Lung (tissue), 17 donors: ENCODE measurements at places on chromosomes 16 and 17.

- H3K27me3 ChIP-seq: no peaks in the 10 kb centered on the region
- no peak overlapping the region for H3K4me3 ChIP-seq
- no peak overlapping the region for H3K27ac ChIP-seq
- no peak for DNase-seq
Observed at GRCh38 chr17:62051053-62051452, 14.0 kb downstream of the MED13 start.

DNA sequence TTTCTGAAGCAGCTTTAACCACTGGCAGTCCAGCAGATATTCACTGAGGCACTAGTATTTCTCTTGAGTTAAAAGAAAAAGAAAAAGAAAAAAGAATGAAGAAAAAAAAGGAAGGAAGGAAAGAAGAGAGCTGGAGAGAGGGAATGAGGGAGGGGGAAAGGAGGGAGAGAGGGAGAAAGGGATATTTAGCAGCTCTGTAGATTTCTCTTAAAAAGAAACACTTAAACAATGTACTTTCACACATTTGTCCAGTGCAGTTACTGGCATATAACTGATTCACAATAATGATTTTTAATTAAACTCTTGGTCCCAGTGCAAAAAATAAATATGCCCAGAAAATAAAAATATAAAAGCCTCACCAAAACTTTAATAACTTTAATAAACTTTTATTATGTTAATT lies 386.4 kb downstream of the KCNJ2 start:
- DNase-seq: no peak
- H3K36me3 ChIP-seq: no peaks in the 10 kb centered on the region
- H3K4me3 ChIP-seq: no peak overlapping the region
- no peaks in the 10 kb centered on the region for H3K27me3 ChIP-seq
- H3K4me1 ChIP-seq: no peaks in the 10 kb centered on the region
- H3K27ac ChIP-seq: no peak overlapping the region

DNA sequence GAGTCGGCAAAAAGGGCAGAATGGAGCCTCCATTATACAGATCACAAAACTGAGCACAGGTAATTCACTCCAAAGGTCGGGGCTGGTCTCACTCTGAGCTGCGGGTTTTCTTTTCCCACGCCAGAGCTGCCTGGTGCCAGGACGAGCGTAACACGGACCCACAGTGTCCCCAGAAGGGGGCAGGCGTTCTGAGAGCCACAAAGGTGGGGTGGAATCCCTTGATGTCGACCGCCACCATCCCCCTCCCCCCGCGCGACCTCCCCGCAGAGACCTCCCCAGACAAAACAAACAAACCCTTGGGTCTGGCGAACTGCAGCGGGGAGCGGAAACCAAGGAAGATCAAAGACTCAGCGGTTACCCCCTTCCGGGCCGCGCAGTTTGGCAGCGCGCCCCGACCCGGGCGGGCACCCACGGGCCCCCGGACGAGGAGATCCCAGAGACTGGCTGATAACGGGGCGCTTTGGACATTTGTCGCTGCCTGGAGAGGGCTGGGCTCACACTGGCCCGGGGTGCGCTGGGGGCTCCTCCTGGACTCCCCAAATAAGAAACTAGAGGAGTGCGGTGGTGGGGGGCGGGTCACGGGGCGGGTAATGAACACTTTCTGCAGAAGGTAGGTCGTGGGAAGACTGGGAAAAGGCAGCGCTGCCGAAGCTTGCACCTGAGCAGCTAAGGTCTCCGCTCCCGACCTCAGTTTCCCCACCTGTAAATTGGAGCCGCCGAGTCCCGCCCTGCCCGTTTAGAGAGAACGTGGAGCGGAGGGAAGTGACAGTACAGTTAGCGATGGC lies 664 bp upstream of the NKD1 start:
- no peaks in the 10 kb centered on the region for H3K27me3 ChIP-seq
- H3K4me1 ChIP-seq: peaks cover 12% of the 10 kb centered on the region
- no peak overlapping the region for H3K27ac ChIP-seq
- peak overlapping the region; percentile 59 for H3K4me3 ChIP-seq

DNA sequence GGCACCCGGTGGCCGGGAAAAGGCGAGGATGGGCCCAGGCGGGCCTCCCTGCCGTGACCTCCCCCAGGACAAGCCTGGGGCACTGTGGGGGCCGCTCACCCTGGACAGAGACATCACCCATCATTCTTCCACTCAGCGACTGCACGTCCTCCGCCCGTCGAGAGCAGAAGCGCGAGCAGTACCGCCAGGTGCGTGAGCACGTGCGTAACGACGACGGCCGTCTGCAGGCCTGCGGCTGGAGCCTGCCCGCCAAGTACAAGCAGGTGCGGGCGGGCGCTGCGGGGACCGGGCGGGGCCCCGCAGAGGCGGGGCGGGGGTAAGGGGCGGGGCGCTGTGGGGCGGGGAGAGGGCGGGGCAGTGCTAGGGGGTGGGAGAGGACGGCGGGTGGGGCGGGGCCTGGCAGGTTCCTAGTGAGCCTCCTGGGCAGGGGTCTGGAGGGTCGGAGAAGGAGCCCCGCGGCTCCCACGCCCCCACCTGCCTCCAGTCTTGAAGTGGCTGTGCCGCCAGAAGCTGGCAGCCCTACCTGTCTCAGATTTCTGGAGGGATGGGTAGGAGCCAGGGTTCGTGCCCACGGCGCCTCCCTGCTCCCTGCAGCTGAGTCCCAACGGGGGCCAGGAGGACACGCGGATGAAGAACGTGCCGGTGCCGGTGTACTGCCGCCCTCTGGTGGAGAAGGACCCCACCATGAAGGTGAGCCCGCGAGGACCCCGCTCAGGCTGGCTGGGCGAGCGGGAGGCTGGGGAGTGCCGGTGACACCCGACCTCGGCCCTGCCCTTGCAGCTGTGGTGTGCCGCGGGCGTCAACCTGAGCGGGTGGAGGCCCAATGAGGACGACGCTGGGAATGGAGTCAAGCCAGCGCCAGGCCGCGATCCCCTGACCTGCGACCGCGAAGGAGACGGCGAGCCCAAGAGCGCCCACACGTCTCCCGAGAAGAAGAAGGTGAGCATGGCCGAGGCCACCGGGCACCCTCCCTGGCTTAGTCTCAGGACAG lies 7.5 kb downstream of the NME3 start:
- no peaks in the 10 kb centered on the region for H3K4me1 ChIP-seq
- no peaks in the 10 kb centered on the region for H3K27me3 ChIP-seq
- no peak overlapping the region for H3K4me3 ChIP-seq
- H3K36me3 ChIP-seq: peaks cover 6% of the 10 kb centered on the region
- DNase-seq: peak; percentile 26
- H3K27ac ChIP-seq: no peak overlapping the region

- H3K36me3 ChIP-seq: no peaks in the 10 kb centered on the region
- no peaks in the 10 kb centered on the region for H3K27me3 ChIP-seq
- no peak for DNase-seq
- H3K4me1 ChIP-seq: peaks cover 13% of the 10 kb centered on the region
Observed at GRCh38 chr17:28975646-28976045, 24.3 kb upstream of the PHF12 start.

- peaks cover 5% of the 10 kb centered on the region for H3K27me3 ChIP-seq
- no peaks in the 10 kb centered on the region for H3K36me3 ChIP-seq
- DNase-seq: no peak
- H3K4me3 ChIP-seq: no peak overlapping the region
Observed at GRCh38 chr16:87543436-87544191, 50.8 kb upstream of the ZCCHC14 start.

GRCh38 chr17:43360376-43360738 lies 38.4 kb upstream of the ARL4D start:
- peak overlapping the region; percentile 97 for H3K27ac ChIP-seq
- peak overlapping the region; percentile 61 for H3K4me3 ChIP-seq
- no peaks in the 10 kb centered on the region for H3K27me3 ChIP-seq
- H3K36me3 ChIP-seq: no peaks in the 10 kb centered on the region
